ENCODE measurements at places on chromosomes 6 and 20. TPM values are rescaled to one million over a fixed set of nuclear protein-coding genes. Genes with fewer than 3 reads are reported as not detected.

The NOX3 gene
- total RNA-seq = not detected

The ELOVL2 gene
- total RNA-seq = 0.18 TPM

The TBX18 gene
- 0.15 TPM for total RNA-seq

The PTK6 gene
- 46.8 TPM for total RNA-seq

The LINC00237 gene
- total RNA-seq = not detected

The TPX2 gene
- total RNA-seq = 24.6 TPM

The SYNE1 gene
- 10.8 TPM for total RNA-seq

The SMLR1 gene
- total RNA-seq = not detected

The KCNQ5 gene
- 1.4 TPM for total RNA-seq

The TFAP2B gene
- 2.4 TPM for total RNA-seq

The SNTA1 gene
- total RNA-seq = 12.9 TPM
